Heart right ventricle (tissue), 16 donors: ENCODE measurements at places on chromosomes 4 and X. TPM values are rescaled to one million over a fixed set of nuclear protein-coding genes. Genes with fewer than 3 reads are reported as not detected.

The EDA2R gene
- total RNA-seq, result 0.51 TPM

DNA sequence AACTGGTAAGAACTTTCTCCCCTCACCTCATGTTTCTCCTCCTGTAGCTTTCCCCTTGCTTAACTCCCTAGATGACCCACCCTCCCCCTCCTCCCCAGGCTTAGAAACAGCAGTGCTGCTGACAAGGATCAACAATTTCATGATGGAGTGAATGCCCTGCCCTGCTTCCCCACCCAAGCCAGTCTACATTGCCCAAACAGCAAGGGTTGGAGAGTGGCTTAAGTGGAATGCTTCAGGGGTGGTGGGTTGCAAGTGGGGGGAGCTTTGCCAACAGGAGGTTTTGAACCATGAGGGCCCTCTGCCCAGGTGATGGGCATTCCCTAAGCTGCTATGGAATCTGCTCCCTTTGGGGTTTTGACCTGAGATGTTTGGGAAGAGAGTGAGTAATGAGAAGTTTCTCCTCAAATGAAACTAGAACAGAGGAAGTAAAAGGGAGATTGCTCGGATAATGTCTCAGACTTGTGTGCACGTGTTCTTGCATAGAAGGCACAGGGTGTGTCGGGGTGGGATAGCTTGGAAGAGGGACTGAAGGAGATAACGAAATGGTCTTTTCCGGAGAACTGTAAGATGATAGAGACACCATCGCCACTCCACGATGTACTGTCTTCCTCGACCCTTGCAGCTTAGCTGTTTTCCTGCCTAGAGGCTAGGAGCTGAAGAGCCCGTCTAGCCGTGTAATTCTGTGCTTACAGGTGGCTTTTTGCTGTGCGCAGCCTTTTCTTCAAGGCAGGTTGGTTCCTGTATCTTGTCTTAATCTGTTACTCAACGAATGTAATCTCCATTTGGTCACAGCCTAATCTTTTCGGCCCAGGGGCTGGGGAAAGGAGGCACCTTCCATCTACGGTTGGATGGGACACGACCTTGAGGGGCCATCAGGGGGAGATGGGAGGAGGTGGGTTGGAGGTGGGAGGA, 10.1 kb downstream of the GDPD2 start:
- no peak for DNase-seq

DNA sequence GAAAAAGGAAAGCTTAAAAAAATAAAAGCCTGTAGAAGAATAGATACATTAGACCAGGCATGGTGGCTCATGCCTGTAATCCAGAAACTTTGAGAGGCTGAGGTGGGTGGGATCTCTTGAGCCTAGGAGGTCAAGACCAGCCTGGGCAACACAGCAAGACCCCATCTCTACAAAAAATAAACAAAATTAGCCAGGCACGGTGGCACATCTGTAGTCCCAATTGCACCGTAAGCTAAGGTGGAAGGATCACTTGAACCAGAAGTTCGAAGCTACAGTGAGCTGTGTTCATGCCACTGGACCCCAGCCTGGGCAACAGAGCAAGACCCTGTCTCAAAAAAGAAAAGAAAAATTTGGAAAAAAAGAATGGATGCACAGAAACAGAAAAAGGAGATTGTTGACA, 149.4 kb downstream of the APBB2 start:
- DNase-seq, result no peak

GRCh38 chr4:144663834-144664475, 18.0 kb downstream of the HHIP start:
- no peak for DNase-seq

- DNase-seq, result no peak
Measured at GRCh38 chr4:69214716-69215115, at the start of gene UGT2B11. Gene UGT2B11 (minus strand): TSS chr4:69214748. CDS start chr4:69214722, 26 bp downstream.
